ENCODE measurements at places on chromosomes 3 and 15. TPM values are rescaled to one million over a fixed set of nuclear protein-coding genes. Genes with fewer than 3 reads are reported as not detected.

GRCh38 chr3:58670506-58671135 is 4.0 kb upstream of the FAM3D start:
- no peak for DNase-seq

GRCh38 chr3:150411106-150411460 is 3.0 kb downstream of the TSC22D2 start:
- no peak for DNase-seq

- DNase-seq: no peak
These were observed 5.6 kb upstream of the SRPRB start for GRCh38 chr3:133799794-133800585.

GRCh38 chr3:180335050-180335449 is 266.9 kb upstream of the TTC14 start:
- DNase-seq: no peak

GRCh38 chr3:196650740-196651311 is 11.3 kb downstream of the NRROS start:
- peak; percentile 92 for DNase-seq

DNA sequence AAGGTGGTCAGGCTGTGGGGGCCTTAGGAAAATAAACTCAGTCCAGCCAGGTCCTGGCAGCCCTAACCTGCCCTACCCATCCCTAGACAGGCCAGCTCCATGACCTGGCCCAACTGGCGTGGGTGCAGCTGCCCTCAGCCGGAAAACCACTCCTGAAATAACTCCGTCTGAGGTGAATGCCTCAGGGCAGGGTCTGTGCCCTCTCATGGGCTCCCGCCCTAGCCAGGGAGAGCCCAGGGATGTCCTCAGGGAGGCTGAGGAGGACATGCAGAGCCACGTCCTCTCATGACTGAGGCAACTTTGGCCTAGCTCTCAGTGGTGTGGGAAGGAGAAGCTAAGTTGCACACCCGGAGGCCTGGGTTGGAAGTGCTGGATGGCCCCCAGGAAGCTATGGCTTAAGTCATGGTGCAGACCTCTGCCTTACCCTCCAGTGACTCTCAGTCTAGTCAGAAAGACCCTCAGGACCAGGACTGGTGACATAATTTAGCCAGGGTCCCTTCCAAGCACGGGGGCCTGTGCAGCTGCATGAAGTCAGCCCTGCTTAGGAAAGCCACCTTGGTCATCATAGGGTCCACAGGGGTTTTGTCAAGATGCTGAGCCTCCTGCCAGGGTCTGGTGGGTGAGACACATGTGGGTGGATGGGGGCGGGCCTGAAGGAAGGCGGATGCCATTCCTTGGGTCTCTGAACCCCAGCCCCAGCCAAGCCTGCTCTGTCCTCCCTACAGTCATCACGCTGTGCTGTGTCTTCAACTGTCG is 7.4 kb downstream of the TMIE start:
- DNase-seq: no peak

DNA sequence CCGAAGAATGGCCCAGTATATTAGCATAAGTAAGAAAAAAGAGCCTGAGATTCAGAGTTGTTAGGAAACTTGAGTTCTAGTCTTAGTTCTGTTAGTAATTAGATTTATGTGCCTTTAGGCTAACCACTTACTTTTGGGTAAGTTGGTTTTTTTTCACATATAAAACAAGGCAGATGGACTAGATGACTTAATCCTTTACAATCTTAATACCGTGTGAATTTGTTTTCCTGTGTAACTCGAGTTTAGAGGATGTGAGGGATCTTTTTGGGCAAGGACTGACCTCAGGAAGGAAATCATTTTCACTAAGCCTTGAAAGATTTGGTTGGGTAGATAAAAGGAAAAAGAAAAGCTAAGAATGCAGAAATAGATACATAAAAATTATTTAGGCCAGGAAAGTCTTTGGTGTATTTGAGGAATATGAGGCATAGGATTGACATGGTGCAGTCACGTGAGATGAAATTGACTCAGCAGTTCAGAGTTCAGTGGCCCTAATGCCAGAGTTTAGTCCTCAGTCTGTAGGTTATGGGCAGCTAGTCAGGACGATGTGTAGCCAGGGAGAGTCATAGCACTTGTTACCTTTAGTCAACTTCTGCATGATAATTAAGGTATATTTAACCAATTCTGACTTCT is 34.6 kb downstream of the PAK2 start:
- DNase-seq: no peak

DNA sequence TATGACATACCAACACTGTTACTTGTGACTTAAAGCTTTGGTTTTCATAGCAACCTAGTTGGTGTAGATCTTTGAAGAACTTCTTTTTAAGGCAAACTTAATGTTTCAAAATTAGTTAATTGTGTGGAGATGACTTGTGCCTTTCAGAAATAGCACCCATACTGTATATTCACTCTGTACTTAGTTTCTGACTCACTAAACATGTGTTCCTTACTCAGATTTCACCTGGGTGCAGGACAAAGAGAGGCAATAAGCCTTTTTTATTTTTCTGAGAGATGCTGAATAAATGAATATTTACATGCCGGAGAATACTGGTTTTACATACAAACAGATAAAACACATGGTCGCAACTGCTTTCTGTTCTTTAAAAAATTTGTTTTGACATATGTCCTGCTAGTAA is 44.8 kb downstream of the SLC25A26 start:
- no peak for DNase-seq

DNA sequence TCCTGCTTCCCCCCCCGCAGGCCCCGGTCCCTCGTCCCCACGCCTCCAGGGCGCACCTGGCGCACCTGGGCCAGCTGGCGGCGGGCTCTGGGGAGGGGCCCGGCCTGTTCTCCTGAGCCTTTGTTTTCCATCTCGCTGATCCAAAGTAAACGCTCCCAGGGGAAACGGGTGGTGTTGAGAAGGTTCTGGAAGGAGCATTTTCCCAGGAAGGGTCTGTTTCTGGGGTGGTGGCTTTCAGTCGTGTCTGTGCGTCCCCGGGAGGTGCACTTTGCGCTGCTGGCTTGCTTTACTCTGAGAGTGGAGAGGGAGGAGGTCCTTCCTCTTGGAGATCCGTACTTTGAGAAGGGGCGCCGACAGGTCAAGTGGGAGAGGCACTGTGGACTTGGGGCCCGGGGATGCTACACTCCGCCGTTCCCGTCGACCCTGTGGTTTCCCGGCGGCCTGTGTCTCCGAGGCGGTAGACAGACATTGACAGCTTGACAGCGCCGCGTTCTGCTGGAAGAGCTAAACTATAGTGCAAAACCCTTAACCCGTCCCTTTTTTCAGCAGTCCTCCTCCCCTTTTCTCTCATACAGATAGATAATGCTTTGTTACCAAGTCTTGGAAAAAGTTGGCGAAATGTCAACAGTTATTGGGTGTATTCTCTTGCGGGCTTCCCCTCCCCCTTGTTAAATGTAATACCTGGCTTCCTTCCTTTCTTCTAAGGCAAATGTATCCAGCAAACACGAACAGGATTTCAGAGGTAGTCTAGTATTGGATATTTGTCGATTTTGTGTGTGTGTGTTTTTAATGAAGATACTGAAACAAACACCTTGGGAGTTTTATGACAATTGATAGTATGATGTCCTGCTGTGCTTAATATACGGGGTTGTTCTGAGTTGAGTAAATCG is 6.5 kb downstream of the TPM1 start:
- no peak for DNase-seq

GRCh38 chr15:59751552-59752413 is 62.7 kb upstream of the BNIP2 start:
- DNase-seq: no peak

GRCh38 chr3:67290438-67290837 is 292.3 kb downstream of the KBTBD8 start:
- no peak for DNase-seq

DNA sequence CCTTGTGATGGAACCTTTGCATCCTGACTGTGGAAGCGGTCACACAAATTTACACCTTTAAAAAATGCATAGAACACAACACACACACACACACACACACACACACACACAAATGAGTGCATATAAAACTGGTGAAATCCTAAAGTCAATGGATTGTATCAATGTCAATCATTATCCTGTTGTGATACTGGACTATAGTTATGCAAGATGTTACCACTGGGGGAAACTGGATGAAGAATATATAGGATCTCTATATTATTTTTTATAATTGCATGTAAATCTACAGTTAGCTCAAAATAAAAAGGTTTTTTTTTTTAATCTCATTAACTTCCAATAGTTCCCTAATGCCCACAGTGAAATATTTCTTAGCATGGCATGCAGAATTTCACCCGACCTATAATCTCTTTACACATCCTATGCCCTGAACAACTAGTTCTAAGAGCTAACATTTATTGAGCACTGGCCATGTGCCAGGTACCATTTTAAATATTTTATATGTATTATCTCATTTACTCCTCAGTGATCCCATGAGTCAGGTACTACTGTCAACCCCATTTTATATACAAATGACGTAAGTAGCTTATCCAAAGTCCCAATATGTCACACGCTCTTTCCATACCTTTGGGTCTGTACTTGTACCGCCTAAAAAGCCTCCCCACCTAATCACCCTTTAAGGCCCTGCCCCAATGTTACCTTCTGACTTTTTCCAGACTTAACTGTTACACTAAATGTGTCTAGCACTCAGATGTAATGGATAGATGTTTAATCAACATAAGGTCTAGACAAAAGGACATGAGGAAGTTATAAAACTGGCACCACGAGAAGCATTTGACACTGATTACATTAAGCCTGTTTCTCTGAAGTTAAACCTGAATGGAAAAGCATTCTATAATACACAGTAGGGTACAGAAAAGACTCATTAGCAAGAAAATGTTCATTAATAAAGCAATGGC is 5.5 kb downstream of the ABCC5 start:
- DNase-seq: no peak

DNA sequence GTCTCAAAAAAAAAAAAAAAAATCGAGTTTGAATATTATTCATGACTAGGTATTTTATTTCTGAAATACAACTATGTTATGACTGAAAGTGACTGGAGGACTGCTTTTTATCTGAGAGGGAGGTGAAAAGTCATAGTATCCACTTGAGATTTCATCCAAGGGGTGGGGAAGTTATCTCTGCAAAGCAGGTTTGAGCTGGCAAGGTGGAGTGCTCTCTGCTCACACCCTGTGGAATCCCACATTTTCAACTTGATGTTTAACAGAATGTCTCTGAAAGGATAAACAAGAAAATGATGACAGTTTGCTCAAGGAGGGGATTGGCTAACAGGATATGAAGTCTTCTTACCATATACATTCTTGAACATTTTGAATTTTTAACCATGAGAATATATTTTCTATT is 27.3 kb upstream of the SEC62 start:
- no peak for DNase-seq

GRCh38 chr3:185253645-185254410 is at the start of gene EHHADH:
TSS of gene EHHADH (minus strand) at chr3:185254049. CDS start at chr3:185254022, 27 bp downstream.
- DNase-seq: no peak

GRCh38 chr3:11603628-11604027 is 40.1 kb downstream of the VGLL4 start:
- no peak for DNase-seq

DNA sequence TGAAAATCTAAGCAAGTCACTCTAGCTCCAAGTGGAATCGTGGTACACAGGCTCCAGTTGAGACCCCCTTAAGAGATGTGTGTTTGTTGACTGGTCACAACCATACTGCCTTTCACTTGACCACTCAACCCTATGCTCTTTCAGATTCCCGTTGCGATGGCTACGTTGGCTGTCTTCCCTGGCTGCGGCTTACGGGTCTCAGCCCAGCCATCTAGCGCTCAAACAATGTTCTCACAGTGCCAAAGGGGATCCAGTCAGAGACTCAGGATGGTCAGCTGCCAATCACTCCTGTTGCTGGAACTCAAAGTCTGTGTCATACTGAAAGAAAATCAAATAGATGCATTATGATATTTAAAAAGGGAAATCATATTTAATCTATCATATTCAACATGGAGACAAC is 237.6 kb downstream of the ITPR1 start:
- no peak for DNase-seq

DNA sequence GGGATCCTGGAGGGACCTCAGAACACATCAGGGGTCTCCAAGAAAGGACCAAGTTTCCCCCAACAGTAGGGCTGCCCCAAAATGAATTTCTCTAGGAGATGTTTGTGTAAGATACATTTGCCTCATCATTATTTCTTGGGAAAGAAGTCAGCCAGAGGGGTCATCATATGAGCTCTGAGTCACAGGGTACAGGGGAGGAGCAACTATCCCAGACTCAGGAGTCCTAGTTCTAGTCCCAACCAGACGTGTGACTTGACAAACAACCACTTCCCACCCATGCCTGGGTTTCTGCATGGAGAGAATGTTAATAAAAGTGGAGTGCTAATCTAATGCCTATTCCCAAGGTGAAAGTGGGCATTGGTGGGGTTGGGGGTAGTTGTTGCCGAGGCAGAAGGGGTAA is 144.1 kb downstream of the ALDH1A2 start:
- no peak for DNase-seq

DNA sequence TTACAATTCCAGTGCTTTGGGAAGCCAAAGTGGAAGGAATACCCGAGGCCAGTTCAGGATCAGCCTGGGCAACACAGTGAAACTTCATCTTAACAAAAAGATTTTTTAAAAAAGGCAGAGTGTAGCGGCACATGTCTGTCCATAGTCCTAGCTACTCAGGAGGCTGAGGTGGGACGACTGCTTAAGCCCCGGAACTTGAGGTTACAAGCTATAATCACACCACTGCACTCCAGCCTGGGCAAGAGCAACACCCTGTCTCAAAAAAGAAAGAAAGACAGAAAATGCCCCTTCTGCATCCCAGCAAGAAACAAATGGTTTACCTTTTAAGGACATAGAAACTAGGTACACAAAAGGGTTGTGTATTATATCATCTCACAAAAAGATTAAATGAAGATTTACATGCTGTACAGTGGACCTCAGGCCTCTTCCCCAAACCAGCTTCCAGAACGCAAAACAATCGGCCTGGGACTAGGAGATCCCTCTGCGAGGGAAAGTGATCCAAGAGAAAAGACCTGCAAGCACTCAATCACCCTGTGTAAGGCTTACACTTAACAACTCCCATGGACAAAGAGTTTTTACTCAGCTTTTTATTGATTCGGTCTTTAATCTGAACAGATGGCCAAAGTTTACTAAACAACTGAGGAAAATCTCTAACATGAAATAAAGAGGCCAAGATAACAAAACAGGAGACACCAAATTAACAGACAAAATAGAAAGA is 21.2 kb downstream of the TFDP2 start:
- DNase-seq: no peak

GRCh38 chr15:61621146-61621545 is 392.0 kb upstream of the RORA start:
- no peak for DNase-seq

DNA sequence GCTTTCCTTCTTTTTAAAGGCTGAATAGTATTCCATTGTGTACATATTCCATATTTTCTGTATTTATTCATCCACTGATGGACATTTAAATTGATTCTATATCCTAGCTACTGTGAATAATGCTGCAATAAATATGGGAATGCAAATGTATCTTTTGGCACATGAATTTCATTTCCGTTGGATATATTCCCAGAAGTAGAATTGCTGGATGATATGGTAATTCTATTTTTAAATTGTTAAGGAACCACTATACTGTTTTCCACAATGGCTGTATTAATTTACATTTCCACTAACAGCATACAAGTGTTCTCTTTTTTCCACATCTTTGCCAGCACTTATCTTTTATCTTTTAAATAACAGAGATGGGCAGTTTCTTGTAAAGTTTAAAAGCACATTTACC is 302.7 kb downstream of the CTNNB1 start:
- no peak for DNase-seq

ZNF80 gene
- total RNA-seq: not detected

RAD51 gene
- 1.3 TPM for total RNA-seq

PLSCR5 gene
- not detected for total RNA-seq

MOBP gene
- total RNA-seq: 0.08 TPM

IL17RE gene
- 3.6 TPM for total RNA-seq

RGMA gene
- total RNA-seq: 1.0 TPM

RYR3 gene
- total RNA-seq: 0.50 TPM

OIP5 gene
- total RNA-seq: 4.4 TPM

FBXO40 gene
- under 0.01 TPM for total RNA-seq

CCNB2 gene
- 15.8 TPM for total RNA-seq

ITIH4 gene
- total RNA-seq: 0.13 TPM

SLMAP gene
- 51.7 TPM for total RNA-seq
